OCI-LY7 (cell line): ENCODE measurements at places on chromosomes 4 and X. TPM values are rescaled to one million over a fixed set of nuclear protein-coding genes. Genes with fewer than 3 reads are reported as not detected.
A peak's percentile ranks its signal among the peaks of the same experiment; 100 is the strongest.

DNA sequence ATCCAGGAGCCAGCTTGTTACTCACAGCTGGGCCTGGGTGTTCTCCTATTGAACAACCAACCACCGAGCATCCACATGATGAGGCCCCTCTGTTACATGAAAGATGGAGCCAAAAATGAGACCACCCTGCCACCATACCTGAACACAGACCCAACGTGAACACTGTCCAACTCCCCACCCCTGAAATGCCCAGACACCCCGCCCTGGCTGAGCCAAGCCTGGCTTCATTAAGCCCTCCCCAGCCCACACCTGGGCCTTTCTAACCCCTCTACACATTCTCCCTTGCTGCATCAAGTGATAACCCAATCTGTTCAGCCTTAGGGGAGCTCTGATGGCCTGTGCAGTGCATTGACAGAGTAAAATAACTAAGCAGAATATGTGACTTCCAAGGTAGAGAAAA, 80.7 kb downstream of the EVC start:
- DNase-seq: no peak

- no peak for DNase-seq
These were observed 38.2 kb downstream of the AFF1 start for GRCh38 chr4:86972997-86973396.

DNA sequence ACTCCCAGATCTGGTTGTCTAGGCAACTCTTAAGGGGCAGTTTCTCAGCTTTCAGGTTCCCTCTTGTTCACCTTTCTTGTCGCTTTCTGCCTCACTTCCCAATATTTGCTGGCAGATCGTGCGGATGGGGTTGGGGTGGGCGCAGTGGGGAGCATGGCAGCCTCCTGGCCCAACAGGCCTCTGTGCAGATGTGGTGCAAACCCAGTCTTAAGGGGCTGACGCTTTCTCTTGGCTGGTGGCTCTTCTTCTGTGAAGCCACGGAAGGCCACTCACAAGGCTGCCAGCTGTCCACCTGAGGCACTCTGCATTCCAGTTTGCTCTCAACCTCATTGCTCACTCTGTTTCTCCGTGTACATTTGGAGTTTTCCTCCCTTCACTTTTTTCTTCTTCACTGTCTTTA, 61.7 kb downstream of the NBDY start:
- no peak for DNase-seq

GRCh38 chr4:83125738-83126141, 11.2 kb upstream of the PLAC8 start:
- no peak for DNase-seq

- no peak for DNase-seq
These were observed 21.4 kb upstream of the FGFR3 start for GRCh38 chr4:1771555-1772305.

BEX5 gene
- not detected in 2 replicates for total RNA-seq

GRCh38 chrX:24262309-24262708, 51.6 kb downstream of the SUPT20HL2 start:
- no peak for DNase-seq

EPHA5 gene
- not detected in 2 replicates for total RNA-seq

PABPC1L2A gene
- total RNA-seq: not detected in 2 replicates

DNA sequence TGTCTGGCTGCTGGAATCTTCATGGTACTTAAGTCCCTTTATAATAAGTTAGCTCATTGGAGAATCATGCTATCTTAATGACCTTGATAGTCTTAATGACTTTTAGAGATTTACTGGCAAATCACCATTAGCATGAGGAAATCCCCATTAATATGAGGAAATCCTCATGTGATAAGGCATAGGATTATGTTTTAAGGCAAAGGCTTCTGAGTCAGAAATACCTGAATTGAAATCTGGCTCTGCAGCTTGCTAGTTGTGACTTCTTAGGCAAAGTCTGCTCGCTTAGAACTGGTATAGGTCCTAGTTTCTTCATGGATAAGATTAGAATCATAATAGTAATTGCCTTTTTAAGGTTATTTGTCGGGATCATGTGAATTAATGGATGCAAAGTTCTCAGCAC, 190.2 kb upstream of the BANK1 start:
- DNase-seq: no peak

CAPN6 gene
- not detected in 2 replicates for total RNA-seq

- DNase-seq: no peak
These were observed 49.8 kb downstream of the SMIM31 start for GRCh38 chr4:164803702-164804101.

PDCL2 gene
- total RNA-seq: not detected in 2 replicates

PRDM8 gene
- total RNA-seq: not detected in 2 replicates

DNA sequence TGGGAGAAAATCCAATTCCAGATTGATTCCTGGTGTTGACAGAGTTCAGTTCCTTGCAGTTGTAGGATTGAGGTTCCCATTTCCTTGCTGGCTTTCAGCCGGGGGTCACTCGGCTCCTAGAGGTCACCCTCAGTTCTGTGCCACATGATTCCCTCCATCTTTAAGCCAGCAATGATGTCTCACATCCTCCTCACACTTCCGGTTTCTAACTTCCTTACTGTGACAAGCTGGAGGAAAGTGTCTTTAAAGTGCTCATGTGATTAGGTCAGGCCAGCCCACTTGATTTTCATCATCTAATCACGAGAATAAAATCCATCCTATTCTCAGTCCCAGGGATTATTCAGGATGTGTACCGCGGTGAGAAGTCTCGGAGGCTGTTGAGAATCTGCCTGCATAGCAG, 19.4 kb upstream of the SMIM31 start:
- DNase-seq: peak; percentile 27

GRCh38 chr4:89720981-89721380, 116.0 kb downstream of the SNCA start:
- DNase-seq: no peak

DNA sequence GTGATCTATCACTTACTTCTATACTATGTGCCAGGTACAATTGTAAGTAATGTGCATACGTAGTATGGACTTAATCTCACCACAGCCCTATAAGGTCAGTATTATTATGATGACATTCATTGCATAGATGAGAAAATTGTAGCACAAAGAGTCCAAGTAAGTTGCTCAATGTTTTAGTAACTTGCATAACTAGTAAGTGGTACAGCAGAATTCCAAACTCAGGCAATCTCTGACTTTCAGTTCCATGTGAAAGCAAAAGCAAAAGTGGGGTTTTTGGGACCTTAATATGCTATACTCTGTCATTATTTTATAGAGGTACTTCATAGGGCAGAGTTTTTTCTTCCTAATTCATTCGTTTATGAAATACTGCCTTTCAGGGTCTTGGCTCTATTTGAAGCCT, 188.8 kb upstream of the VEGFC start:
- DNase-seq: no peak

DNA sequence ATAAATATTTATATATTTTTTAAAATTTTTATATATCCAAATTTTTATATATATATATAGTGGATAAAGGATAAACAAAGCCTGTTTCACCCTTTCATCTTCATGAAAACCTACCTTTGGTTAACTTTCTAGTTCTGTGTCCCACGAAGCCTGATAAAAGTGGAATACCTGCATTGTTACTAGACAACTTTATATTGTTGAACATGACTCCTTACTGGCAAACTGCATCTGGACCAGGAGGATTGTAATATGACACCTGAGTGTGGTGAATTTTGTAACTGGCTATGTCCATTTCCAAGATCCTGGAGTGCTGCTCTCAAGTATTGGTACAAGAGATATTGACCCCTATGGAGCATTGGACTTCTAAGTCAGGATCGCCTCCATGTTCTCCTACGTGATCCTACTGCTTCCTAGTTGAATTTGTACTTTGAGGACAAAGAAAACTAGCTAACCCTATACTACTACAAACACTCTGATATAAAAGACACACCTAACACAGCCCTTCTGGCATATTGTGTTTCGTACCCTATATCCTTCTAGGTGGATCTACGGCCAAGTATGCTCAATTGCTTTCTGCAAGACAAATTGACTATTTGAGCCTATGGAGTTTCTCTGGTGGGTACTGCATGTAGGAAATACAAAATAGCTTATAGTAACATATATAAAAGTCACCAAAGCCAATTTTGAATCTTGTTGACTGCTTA, 61.3 kb upstream of the PRRG1 start:
- no peak for DNase-seq

GRCh38 chr4:3287271-3287971, 5.4 kb upstream of the RGS12 start:
- DNase-seq: no peak

GRCh38 chr4:109798866-109799265, 2.9 kb downstream of the CFI start:
- DNase-seq: no peak

- DNase-seq: no peak
These were observed 269.2 kb upstream of the NRK start for GRCh38 chrX:105553118-105553517.

DNA sequence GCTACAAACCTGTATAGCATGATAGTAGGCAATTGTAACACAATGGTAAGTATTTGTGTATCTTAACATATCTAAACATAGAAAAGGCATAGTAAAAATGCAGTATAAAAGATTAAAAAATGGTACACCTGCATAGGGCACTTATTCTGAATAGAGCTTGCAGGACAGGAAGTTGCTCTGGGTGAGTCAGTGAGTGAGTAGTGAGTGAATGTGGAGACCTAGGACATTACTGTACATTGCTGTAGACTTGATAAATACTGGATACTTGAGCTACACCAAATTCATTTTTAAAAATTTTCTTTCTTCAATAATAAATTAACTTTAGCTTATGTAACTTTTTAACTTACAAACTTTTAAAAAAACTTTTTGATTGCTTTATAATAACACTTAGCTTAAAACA, 68.2 kb upstream of the MAML3 start:
- DNase-seq: no peak

DNA sequence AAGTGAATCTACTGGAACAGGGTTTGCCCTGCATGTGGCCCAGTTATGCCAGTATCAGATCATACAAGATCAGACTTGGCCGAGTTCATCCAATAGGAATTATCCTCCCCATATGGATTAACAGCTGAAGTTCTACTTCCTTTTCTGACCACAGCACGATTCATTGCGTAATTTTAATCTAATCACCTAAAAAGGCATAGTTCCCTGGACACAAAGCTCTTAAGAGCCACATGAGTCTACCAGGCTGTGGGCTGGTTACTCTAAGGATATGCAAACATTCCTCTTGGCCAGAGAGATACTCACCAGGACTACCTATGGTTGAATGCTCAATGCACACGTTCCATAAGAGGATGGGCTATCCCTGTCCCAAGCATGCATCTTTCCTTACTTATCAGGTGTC, 46.9 kb downstream of the CHST7 start:
- no peak for DNase-seq

GRCh38 chr4:90958256-90958895, 831.2 kb downstream of the CCSER1 start:
- DNase-seq: no peak

DNA sequence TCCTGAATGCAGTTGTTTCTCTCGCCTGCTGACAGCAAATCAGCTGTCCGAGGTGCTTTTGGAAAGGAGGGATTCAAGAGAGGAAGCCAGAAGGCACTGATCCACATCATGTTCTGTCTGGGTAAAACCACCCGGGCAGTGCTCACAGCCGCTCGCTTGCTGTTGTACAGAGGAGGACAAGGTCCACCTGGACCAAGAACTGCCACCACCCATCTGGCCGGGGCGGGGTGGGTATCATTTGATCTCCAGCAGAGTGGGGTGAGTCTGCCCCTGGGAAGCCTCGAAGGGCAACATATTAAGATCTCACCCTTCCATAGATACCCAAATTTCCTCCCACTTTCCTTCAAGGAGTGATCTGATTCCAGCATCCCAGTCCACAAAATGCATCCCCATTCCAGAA, 113.1 kb downstream of the DCTD start:
- DNase-seq: no peak

DNA sequence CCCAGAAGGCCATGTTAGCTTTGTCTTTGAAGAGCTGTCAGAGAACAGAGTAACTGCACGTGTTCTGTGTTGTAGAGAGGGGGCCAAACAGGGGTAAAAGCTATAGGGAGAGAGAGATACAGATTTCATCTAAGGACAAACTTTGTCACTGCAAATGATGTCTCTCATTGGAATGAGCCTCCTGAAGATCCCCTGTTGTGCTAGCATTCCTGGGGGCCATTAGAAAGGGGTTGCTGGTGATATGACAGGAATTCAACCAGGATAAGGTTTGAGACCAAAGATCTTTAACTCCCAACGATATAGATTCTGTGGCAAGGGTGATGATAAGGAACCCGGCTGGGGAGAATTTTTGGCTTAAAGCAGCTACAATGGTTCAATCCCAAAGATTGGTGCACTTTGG, 16.8 kb downstream of the MID1 start:
- DNase-seq: no peak

DNA sequence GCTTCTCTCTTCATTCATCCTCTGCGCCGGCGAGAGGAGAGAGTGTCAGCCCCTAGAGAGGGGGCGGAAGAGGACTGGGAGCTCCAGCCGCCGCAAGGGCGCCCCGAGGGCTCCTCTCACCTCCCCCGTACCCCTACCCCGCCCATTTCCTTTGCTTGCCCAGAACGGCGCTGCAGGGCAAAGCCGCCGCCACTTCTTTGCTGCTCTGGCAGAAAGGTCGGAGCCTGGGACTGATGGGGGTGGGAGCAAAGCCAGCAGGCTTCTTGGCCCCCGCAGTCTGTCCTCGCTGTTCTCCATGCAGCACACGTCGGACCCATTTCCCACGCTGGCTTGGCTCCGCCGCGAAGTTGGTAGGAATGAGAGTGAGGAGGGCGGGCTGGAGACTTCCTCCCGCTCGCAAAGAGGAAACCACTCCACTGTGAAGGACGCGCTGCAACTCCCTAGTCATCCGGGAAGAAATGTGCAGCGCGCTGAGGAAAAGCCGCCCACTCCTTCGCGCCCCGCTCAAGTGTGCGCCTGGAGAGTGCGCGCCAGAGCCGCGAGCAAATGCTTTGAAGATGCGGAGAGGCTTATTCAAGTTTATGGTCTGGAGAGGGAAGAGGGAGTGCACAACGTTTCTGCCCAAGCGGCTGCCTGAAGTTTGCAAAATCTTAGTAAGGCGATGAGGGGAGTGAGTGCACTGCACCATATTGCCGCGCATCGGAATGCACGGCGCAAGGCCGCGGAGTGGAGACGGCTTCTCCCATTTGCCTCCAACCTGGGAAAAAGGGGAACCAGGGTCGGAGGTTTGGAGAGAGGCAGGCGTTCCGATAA, 2.8 kb upstream of the PCDH7 start:
- no peak for DNase-seq

GRCh38 chr4:24794051-24794450, 1.3 kb upstream of the SOD3 start:
- DNase-seq: no peak

DNA sequence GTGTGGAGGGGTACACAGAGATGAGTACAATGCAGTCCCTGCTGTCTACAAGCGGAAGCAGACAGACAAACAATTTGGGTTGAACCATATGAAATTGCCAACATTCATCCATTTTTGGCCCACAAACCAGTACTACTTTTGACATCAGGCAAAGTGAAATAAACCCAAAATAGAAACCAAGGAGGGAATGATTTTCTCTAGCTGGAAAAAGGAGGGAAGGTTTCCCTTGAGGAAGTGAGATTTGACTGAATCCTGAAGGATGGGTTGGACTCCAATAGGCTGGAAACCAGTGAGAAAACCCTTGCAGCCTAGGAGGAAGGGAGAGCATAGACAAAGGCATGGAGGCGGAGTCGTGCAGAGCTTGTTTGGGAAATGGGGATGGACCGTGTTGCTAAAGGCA, 63.5 kb upstream of the PJA1 start:
- no peak for DNase-seq
